ENCODE measurements at places on chromosomes 1 and 21.

- no peak for DNase-seq
Observed at GRCh38 chr1:48756683-48757316, 19.9 kb downstream of the BEND5 start.

DNA sequence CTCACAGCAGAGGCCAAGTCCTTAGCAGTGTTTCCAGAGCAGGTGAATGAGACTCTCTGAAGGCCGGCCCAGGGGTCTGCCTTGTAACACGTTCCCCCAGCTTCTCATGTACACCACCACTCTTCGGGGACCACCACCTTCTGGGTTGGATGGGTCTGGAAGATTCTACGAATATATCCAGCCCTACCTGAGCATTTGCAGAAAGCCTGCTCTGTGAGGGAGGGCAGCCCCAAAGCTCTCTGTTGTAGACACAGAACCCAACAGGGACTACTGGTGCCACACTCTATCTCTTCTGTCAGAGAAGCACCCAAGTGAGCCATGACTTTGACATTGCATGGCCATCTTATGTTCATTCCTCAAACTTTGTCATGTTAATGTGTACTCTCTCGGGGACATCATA lies 61.8 kb downstream of the CD247 start:
- no peak for DNase-seq

DNA sequence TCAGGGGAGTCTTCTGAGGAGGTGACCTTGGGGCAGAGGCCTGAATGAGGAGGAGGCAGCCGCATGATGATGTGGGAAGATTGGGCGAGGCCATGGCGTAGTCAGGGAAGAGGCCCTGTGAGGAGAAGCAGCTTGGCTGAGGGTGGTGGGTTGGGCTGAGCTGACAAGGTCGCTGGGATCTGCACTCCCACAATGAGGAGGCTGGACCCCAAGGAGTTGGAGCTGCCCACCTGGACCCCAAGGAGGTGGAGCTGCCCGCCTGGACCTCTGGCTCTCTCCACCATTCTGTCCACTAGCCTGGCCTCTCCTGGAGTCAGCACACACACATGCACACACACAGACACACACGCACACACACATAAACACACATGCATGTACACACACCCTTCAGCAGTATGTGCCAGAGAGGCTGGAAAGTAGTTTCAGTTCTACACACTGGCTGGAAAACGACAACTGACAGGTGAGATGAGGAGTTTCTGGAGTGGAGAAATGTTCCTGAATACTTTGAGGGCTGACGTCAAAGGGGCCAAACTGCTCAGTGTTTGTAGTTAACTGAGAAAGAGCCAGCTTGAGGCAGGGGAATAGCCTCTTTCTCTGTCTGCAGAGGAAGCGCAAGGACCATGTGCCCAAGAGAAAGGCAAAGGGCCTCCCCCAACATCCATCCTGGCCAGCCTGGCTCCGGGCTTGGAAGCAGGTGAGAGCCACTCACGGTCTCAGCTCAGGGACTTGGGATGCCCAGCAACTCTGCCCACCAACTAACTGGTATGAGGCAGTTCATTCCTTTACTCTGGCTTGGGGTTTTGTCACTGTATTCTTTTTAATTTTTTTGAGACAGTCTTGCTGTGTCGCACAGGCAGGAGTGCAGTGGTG lies 7.1 kb downstream of the SMPDL3B start:
- no peak for DNase-seq

DNA sequence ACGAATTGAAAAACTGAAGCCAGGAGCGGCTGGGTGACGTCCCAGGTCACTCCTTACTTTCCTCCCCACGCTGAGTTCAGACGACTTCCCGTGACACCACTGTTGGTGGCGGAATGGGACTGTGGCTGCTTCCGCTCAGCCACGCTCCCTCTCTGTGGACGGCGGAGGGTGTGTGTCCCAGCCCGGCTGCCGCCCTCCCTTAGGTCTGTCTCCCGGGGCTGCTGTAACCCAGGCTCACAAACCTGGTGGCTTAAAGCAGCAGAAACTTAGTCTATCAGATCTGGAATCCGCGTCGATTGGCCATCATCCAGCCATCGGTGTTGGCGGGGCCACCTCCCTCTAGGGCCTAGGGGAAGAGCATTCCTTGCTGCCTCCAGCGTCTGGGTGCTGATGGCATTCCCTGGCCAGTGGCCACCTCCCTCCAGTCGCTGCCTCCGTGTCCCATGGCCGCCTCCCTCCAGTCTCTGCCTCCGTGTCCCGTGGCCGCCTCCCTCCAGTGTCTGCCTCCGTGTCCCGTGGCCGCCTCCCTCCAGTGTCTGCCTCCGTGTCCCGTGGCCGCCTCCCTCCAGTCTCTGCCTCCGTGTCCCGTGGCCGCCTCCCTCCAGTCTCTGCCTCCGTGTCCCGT lies 17.5 kb downstream of the TRPM2 start:
- no peak for DNase-seq

- DNase-seq, result no peak
Observed at GRCh38 chr1:110375490-110375889, 15.3 kb downstream of the SLC16A4 start.

GRCh38 chr1:239308701-239309333 lies 77.6 kb upstream of the CHRM3 start:
- DNase-seq, result peak; percentile 3

DNA sequence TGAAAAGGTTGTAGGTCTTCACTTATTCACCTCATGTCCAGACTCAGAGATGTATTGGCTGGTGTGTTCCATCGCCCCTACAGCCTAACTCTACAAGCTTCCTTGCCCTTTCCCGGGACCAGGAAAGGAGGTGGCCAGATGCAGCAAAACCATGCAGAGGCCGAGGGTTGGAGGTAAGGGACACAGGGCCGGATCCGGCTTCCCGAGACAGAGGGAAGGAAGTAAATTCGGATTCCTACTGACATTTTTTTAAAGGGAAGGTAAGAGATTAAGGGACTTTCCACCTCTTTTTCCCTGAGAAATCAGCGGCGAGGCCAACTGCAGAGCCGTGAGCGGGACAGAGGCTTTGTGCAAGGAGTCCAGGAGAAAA lies 12.7 kb downstream of the EPHA10 start:
- no peak for DNase-seq
